ENCODE measurements at places on chromosomes 5 and 9. TPM values are rescaled to one million over a fixed set of nuclear protein-coding genes. Genes with fewer than 3 reads are reported as not detected.

The EGFL7 gene
- 60.2 TPM for total RNA-seq

The RNF183 gene
- not detected for total RNA-seq

The GRXCR2 gene
- not detected for total RNA-seq

The NCBP1 gene
- 27.2 TPM for total RNA-seq

The TOMM5 gene
- 357 TPM for total RNA-seq

The IL4 gene
- not detected for total RNA-seq

The STARD4 gene
- total RNA-seq = 67.1 TPM

The FOXD4L6 gene
- total RNA-seq = not detected

The F2R gene
- 44.8 TPM for total RNA-seq
